Right atrium auricular region (tissue), 2 donors: ENCODE measurements at places on chromosomes 6 and 20.

- no peak for DNase-seq
These were observed 221.4 kb downstream of the CDKAL1 start for GRCh38 chr6:20755631-20756030.

DNA sequence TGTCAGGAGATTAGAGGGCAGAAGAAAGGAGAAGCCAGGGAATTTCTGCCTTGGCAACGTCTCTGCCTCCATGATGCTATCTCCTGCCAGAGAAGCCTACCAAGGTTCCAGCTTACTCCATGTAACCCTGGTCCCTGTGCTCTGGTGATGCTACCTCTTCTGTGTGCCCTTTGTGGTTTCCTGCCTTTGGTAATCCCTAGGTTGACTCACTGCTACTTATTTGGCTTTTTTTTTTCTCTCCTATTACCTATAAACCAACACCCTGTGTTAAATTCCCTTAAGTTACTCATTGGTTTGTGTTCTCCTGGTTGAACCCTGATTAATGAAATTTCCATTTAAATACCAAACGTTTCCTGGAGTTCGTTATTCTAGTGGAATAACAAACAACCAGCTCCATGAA lies 527.8 kb upstream of the FLRT3 start:
- DNase-seq, result no peak

GRCh38 chr6:47034926-47035325 lies 7.2 kb downstream of the ADGRF1 start:
- DNase-seq, result no peak

DNA sequence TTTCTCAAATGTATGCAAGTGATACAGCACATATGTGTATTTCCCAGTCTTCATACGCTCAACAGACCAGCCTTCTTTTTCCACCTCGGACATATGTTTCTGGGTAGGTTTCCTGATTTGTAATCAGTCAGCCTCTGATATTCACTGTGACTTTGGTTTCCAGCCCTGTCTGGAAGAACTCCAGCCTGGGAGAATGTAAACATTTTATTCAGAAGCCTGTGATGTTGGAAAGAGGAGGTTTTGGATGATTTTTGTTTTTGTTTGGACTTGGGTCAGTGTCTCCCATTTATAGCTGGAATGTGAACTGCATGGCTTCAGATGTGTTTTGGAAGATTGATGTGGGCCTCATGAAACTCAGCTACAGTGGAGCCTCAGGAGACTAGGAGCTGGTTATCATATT lies 172.2 kb upstream of the CENPW start:
- no peak for DNase-seq

GRCh38 chr20:32546918-32547752 lies 38.0 kb downstream of the NOL4L start:
- DNase-seq, result no peak

DNA sequence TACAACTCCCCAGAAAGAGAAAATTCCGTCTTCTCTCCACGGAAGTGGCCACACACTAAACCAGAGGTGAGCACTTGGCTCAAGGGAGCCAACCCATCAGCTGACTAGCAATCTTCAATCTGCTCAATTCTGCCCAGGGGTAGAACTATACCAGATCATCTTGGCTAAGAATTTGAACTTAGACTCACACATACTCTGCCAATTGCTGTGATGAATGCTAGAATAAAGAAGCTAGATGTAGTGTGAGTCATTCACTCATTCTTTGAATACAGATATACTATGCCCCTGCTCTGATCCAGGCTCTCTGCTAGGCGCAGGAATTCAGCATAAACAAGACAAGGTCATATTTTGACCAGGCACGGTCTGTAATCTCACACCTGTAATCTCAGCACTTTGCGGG lies 147.9 kb upstream of the SHLD1 start:
- no peak for DNase-seq

- no peak for DNase-seq
These were observed 106.6 kb upstream of the BTN3A2 start for GRCh38 chr6:26258212-26258977.

DNA sequence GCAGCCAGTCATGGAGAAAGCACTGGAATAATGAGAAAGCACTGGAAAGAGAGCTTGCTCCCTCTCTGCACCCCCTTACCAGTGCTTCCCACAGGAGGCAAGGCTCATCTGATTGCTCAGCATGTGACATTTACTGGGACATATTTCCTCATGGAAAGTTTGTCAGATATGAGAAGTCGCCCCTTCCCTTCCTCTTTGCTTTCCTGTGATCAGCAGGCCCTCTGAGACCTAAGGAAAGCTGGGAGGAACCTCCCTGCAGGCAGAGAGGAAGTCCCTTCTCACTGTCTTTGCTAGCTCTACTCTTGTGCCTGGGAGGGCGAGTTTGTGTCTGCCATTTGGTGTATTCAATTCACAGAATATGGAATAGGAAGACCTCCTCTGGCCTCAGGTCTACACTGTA lies 283.8 kb downstream of the ALDH8A1 start:
- no peak for DNase-seq

GRCh38 chr6:53244399-53244931 lies 95.8 kb upstream of the GCM1 start:
- no peak for DNase-seq

GRCh38 chr6:42375007-42375635 lies 76.6 kb downstream of the TRERF1 start:
- no peak for DNase-seq
